ENCODE measurements at places on chromosomes 13 and 19. TPM values are rescaled to one million over a fixed set of nuclear protein-coding genes. Genes with fewer than 3 reads are reported as not detected.
A peak's percentile ranks its signal among the peaks of the same experiment; 100 is the strongest.

The PRSS57 gene
- not detected for total RNA-seq

- peak; percentile 61 for DNase-seq
Measured at GRCh38 chr19:10863107-10863717, 8.1 kb upstream of the CARM1 start.

The LILRA6 gene
- not detected for total RNA-seq

The PRRG2 gene
- 0.27 TPM for total RNA-seq

The IL12RB1 gene
- not detected for total RNA-seq

- DNase-seq: peak; percentile 18
Measured at GRCh38 chr13:97502181-97502580, 68.2 kb downstream of the RAP2A start.

- no peak for DNase-seq
Measured at GRCh38 chr13:108494991-108495645, 134.3 kb upstream of the MYO16 start.

DNA sequence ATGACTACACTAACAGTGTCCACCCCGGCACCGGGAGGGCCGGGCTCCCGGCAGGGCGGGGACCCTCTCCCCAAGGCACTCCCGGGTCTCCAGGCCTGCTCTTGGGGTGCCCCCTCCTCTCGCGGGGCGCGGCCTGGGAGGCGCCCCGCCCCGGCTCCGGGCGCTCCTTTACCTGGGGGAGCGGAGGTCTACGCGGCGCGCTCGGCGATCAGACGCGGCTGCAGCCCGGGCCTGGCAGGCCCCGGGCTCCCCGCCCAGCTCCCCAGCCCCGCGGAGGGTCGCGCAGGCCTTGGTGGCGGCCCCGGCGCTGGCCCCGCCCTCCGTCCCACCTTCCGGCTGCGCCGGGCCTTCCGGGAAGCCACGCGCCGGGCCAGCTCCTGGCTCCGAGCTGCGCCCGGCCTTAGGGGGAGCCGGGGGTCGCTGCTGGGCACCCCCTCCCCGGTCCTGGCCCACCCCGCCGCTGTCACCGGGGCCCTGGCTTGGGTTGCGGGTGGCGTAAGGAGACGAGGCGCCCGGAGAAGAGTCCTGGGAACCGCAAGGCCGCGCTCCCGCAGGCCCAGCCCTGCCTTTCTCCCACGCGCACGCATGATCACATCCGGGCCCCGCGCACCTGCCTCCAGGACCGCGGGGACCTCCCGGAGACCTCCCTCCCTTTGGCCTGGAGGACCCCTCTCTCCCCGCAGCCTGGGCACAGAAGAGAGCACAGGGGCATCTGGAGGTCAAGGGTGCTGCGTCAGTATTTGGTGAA lies at the start of gene C19orf12:
TSS of gene C19orf12 (minus strand) at position 309 of the 748 bp plus-strand sequence. CDS start 6,848 bp downstream, outside the sequence.
- peak; percentile 35 for DNase-seq

GRCh38 chr19:16897029-16897855 lies 8.4 kb downstream of the F2RL3 start:
- peak; percentile 92 for DNase-seq

GRCh38 chr13:88648598-88649373 lies 977.6 kb downstream of the SLITRK5 start:
- no peak for DNase-seq

DNA sequence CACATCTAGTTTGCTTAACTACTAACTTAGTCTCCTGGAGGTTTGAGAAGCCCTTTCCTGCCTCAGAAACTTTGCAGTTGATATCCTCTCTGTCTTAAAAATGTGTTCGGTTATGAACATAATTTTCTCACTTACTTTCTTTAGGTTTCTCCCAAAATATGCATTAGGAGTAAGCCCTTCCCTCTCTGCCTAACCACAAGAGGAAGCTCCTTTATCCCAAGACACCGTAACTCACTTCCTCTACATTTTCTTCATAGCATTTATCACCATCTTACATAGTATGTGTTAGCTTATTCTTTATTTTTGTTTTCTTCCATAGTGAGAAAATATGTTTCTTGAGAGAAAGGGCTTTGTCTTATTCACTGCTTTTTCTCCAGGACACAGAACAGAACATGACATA lies 952.5 kb upstream of the ATXN8OS start:
- no peak for DNase-seq

The CYP4F3 gene
- total RNA-seq: not detected

DNA sequence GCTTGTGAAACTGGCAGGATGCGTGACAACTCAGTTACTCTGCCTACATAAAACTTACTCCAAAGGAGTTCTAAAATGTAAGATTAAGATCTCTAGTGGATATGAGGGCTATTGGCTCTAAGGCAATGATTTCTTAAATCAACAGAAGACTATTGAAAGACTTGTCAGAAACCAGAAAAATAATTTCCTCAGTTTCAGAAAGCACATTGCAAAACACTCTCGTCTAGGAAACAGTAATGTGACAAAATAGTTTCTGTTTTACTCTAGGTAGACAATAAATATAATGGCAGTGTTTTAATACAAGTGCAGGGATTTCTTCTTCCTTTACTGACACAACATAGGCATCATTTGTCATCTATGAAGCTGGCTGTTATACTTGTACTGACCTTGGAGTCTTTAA lies 230.1 kb downstream of the KCTD12 start:
- DNase-seq: no peak

- no peak for DNase-seq
Measured at GRCh38 chr13:87453244-87453643, 217.9 kb upstream of the SLITRK5 start.

DNA sequence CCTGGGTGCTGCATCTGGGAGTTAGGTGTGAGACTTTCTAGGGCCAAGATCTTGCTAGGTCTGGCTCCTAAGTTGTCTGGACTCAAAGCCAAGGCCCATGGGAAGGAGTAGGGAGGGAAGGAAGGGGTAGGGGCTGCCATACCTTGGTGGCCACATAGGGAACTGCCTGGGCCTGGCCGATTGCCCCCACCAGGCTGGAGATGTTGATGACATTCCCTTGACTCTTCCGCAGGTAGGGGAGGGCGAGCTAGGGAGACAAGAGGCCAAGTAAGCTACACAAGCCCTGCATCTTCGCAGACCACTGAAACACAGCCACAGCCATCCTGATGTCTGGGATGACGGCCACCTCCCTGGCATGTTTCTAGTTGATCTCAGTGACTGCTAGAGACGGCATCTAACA lies 4.1 kb upstream of the BCAT2 start:
- DNase-seq: no peak

GRCh38 chr19:29678484-29679106 lies 13.3 kb downstream of the PLEKHF1 start:
- no peak for DNase-seq

The BRME1 gene
- total RNA-seq: 1.5 TPM

The ITGBL1 gene
- 301 TPM for total RNA-seq

DNA sequence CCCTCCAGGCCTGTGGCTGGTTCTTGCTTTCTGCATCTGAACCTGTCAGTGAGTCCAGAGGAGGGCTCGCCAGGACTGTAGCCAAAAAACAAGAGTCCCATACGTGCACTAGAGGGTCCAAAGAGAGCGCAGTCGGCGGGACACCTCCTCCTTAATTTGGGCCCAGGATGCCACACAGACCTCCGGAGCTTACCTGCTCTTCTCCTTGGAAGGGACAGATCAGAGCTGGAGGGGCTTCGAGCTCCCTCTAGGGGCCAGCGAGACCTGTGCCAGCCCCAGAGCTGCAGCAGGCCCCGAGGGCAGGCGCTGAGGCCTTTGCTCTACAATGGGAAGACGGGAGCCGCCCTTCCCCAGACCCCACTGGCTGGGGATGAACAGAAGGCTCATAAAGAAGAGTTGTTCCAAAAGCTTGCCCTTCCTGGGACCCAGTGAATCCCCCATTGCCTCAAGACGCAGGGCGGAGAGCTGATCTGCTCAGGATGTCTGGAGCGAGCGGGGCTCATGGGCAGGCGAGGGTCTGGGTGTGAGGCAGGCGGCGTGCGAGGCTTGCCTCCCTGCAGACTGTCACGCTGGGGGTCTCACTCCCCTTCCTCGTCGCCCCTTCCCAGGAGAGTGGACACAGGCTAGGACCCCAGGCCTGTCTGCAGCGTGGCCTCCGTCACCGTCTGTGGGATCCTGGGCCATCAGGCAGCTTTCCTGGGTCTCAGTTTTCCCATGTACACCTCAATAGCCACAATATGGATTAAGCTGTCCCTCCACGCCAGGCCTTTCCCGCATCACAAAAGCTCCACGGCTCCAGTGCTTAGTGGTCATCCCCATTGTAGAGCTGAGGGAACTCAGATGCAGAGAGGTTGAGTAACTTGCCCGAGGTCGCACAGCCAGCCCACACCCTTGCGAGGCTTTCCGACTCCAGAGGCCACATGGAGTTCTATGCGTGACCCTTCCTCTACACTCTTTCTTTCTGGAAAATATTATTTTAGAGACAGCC lies 46.9 kb upstream of the VSTM2B start:
- no peak for DNase-seq

- peak; percentile 10 for DNase-seq
Measured at GRCh38 chr13:52454459-52454819, 839 bp upstream of the CKAP2 start.

DNA sequence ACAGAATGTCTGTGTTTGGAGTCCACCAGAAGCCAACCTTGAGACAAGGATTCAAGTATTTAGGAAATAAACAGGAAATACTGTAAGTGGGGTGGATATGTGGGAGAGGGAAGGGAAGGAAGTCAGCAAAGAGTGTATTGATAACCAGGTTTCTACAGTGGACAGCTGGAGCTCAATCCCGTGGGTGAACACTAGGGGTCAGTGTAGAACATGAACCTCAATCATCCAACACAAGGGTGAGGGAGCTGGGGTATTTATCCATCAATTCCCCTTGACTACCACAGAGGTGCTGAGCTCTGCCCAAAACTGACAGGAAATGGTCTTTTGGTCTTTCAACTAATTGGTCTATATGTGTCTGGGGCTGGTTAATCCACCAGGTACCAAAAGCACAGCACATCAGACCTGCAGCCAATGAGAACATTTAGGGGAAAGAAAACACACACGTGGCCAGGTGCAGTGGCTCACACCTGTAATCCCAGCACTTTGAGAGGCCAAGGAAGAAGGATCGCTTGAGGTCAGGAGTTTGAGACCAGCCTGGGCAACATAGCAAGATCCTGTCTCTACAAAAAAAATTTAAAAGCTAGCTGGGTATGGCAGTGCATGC lies 5.6 kb upstream of the SYDE1 start:
- peak; percentile 54 for DNase-seq

DNA sequence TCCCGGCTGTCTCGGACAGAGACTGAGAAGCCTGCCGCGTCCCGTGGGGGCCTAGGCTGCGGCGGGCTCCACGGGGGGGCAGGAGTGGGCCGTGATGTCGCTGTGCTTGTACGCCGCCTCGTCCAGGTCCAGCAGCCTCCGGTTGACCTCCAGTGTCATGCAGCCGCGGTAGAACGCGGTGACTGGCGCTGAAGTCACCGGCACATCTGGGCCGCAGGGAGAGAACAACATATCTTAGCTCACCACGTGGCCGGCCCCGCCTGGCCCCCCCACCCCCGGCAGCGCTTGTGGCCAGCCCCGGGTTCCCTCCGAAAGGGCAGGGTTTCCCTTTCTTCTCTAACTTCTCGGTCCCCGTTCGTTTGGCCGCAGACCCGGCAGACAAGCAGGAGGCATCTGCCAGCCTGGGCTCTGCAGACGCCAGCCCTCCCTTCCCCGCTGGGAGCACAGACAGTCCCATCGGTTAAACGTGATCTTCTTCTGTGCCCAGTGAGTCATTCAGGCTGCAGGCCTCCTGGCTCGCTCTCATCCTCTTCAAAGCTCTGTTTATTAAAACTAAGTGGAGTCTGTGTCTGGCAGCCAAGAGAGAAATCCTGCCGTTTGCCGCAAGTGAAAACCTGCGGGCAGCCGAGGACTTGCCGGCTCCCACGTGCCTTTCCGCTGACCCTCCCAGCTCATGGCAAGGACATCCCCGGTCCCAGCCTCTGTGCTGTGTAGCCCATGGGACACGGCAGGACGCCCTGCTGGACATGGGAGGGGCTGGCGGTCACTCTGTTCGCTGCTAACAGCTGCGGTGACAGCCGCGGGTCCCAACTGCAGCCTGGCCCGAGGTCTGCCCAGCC lies 42.8 kb downstream of the GAS6 start:
- DNase-seq: peak; percentile 97

- no peak for DNase-seq
Measured at GRCh38 chr19:41928754-41929535, 696 bp upstream of the ERFL start.

- DNase-seq: no peak
Measured at GRCh38 chr13:57734306-57734705, 102.8 kb downstream of the PCDH17 start.

GRCh38 chr19:19628501-19629134 lies 598 bp upstream of the LPAR2 start:
- no peak for DNase-seq

- no peak for DNase-seq
Measured at GRCh38 chr19:32800754-32801153, 68.8 kb downstream of the SLC7A9 start.

GRCh38 chr19:47697863-47698609 lies 15.2 kb upstream of the EHD2 start:
- peak; percentile 87 for DNase-seq

The PRODH2 gene
- not detected for total RNA-seq
